ENCODE measurements at places on chromosomes 1 and 21.

DNA sequence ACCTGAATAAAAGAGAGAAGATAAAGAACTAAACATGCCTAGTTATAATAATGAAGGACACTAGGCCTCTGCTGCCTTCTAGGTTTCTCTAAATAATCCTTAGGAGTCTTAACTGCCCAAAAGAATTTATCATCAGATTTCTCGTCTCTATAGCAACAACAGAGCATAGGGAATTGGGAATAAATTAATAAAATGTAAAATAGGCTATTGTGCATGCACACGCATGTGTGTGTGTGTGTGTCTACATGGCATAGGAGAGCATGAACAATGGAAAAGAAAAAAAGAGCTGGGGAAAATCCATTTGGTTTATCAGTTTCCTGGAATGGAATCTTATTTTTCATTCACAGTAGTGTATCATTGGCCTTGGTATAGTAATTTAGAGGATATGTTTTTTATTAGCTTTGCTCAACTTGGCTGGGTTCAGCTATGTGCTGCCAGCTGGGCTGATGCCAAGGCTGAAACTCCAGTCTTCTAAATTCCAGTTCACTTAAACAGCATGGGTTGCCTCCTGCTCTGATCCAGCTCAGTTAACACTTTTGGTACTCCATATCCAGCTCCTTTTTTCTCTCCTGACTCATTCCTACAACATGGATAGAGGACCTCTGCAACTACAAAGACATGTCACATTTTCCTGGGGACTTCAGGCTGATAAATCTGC is 80.6 kb upstream of the SLFNL1 start:
- H3K27ac ChIP-seq = no peak overlapping the region
- no peaks in the 10 kb centered on the region for H3K4me1 ChIP-seq
- DNase-seq = no peak
- H3K36me3 ChIP-seq = peaks cover 3% of the 10 kb centered on the region
- no peak overlapping the region for H3K4me3 ChIP-seq

GRCh38 chr21:29641635-29642550 is 297.9 kb downstream of the GRIK1 start:
- no peaks in the 10 kb centered on the region for H3K27me3 ChIP-seq
- H3K27ac ChIP-seq = no peak overlapping the region
- no peak for DNase-seq
- H3K36me3 ChIP-seq = no peaks in the 10 kb centered on the region
- no peak overlapping the region for H3K4me3 ChIP-seq

DNA sequence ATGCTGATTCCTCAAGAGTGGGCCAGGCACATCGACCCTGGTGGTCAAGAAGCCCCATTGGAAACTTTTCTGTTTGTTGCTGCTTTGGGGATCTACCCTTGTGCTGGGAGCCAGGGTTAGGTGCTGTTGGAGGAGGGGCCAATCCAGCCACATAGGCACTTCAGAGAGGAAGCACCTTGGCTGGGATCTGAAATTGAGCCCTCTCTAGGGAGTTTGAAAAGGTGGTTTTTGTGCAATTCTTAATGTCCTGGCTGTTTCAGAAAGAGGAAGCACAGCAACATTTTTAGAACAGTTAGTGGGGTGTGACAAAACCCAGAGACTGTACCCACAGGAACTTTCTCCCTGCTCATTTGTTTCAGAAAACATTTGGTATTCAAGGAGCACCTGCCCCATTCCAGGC is 17.2 kb upstream of the BEND5 start:
- no peaks in the 10 kb centered on the region for H3K36me3 ChIP-seq
- H3K27ac ChIP-seq = no peak overlapping the region
- DNase-seq = no peak
- no peaks in the 10 kb centered on the region for H3K4me1 ChIP-seq

DNA sequence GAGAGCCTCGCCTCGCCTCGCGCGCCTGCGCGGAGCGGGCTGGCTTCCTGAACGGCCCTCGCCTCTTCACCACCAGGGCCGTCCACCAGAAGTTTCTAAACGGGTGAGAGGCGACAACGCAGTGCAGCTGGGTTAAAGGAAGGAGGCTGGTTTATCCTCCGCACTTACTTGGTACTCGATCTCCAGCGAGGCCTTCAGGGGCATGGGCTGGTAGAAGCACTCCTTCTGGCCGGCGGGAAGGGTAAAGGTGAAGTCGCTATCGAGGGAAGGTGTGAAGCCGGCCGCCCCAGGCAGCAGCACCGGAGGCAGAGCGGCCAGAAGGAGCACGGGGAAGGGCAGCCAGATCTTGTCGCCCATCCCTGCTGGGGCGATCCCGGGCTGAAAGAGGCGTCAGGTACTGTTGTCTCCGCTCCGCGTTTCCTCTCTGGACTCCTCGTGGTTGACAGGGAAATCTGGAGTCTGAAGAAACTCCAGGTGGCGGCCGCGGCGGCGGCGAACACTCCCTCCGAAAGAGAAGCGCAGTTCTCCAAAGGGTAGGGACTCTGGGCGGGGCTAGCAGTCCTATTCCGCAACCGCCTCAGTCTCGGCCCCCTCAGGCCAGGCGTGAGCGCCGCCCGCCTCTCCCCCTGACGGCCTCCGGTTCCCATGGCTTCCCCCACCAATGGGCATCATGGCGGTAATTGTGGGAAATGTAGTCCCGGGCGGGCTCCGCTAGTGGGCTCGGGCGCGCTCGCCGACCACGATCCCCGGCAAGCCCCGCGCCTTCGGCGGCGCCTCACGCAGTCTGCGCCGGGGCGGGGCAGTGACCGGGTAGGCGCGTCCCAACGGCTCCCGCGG is at the start of gene TMED5:
Gene TMED5, minus strand, starts transcription at position 528 of the 837 bp plus-strand sequence. Its CDS starts 171 bp downstream, at position 357.
- H3K27me3 ChIP-seq = peaks cover 10% of the 10 kb centered on the region
- peak; percentile 97 for DNase-seq
- peak within 1 kb of the TSS; percentile 97 for H3K4me3 ChIP-seq

GRCh38 chr1:63731117-63732043 is 42.4 kb upstream of the ROR1 start:
- H3K4me3 ChIP-seq = no peak overlapping the region
- H3K27ac ChIP-seq = no peak overlapping the region
- no peaks in the 10 kb centered on the region for H3K36me3 ChIP-seq
- DNase-seq = no peak
- H3K4me1 ChIP-seq = peaks cover 14% of the 10 kb centered on the region

- no peak overlapping the region for H3K4me3 ChIP-seq
- H3K27me3 ChIP-seq = peaks cover 12% of the 10 kb centered on the region
- peaks cover 22% of the 10 kb centered on the region for H3K4me1 ChIP-seq
- no peaks in the 10 kb centered on the region for H3K36me3 ChIP-seq
Measured at GRCh38 chr1:5745800-5746610, 246.2 kb downstream of the NPHP4 start.

DNA sequence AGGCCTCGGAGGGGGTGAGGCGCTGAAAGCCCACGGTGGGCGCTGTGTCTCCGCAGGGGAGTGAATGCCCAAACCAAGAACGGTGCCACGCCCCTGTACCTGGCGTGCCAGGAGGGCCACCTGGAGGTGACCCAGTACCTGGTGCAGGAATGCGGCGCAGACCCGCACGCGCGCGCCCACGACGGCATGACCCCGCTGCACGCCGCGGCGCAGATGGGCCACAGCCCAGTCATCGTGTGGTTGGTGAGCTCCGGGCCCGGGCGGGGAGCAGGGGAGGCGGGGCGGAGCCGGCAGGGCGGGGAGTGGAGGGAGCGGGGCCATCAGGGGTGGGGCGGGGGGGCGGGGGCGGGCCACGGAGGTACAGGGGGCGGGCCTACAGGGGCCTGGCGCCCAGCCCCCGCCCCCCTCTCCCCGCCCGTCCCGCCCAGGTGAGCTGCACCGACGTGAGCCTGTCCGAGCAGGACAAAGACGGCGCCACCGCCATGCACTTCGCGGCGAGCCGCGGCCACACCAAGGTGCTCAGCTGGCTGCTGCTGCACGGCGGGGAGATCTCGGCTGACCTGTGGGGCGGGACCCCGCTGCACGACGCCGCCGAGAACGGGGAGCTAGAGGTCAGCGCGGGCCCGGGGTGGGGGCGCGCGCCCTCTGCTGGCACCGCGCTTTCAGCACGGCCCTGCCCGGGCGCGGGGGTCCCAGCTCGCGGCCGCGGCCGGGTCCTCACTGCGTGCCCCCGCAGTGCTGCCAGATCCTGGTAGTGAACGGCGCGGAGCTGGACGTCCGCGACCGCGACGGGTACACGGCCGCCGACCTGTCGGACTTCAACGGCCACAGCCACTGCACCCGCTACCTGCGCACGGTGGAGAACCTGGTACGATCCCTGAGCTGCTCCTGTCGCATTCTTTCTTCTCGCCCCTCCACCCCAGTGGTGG is 15.9 kb downstream of the ESPN start:
- no peak overlapping the region for H3K27ac ChIP-seq
- no peak for DNase-seq
- peaks cover 2% of the 10 kb centered on the region for H3K4me1 ChIP-seq
- H3K27me3 ChIP-seq = peaks cover 13% of the 10 kb centered on the region

- no peak overlapping the region for H3K27ac ChIP-seq
- H3K4me1 ChIP-seq = peaks cover 1% of the 10 kb centered on the region
- peaks cover 2% of the 10 kb centered on the region for H3K27me3 ChIP-seq
- no peaks in the 10 kb centered on the region for H3K36me3 ChIP-seq
- H3K4me3 ChIP-seq = no peak overlapping the region
Measured at GRCh38 chr1:182149411-182149965, 88.0 kb upstream of the ZNF648 start.

DNA sequence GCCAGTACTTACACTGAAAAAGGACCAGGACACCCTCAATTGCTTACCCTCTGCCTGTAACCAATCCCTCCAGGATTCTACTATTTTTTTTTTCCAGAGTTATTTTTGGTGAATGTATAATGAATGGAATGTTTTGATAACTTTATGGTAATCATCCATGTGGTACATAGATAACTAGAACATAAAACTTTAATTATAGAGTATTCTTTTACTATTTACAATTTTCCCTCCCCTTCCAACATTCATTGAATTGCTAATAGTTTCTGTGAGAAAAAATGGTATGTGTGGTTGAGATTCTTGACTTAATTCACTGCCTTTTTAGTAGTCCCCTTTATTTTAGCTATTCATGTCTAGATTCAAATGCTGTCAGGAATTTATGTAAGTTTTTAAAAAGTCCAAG is 164.6 kb downstream of the CYYR1 start:
- no peak for DNase-seq
- no peak overlapping the region for H3K4me3 ChIP-seq
- H3K27me3 ChIP-seq = peaks cover 3% of the 10 kb centered on the region
- H3K27ac ChIP-seq = no peak overlapping the region
- H3K36me3 ChIP-seq = no peaks in the 10 kb centered on the region

GRCh38 chr1:21292984-21293536 is 2.8 kb upstream of the ECE1 start:
- no peak overlapping the region for H3K4me3 ChIP-seq
- DNase-seq = no peak
- peaks cover 4% of the 10 kb centered on the region for H3K36me3 ChIP-seq
- peak overlapping the region; percentile 24 for H3K27ac ChIP-seq
- H3K27me3 ChIP-seq = peaks cover 2% of the 10 kb centered on the region
- peaks cover 45% of the 10 kb centered on the region for H3K4me1 ChIP-seq

DNA sequence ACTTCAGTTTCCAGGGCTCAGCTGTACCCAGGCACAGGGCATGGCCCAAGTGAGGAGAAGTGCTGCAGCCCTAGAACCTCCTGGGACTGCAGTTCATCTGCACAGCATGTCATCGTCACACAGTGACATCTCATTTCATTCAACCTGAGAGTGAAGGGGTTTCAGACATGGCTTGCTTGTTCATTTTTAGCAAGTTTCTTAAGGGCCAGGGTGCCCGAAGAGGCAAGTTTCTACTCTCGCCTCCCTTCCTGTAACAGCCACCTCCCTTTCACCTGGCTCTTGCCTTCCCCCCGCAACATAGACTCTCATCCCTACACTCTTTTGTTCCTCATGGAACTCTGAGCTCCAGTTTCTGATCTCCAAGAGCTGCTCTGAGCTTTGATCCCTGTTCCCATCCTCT is 108.1 kb downstream of the C1orf21 start:
- H3K4me1 ChIP-seq = no peaks in the 10 kb centered on the region
- H3K4me3 ChIP-seq = no peak overlapping the region
- no peaks in the 10 kb centered on the region for H3K36me3 ChIP-seq
- no peak for DNase-seq
- H3K27me3 ChIP-seq = no peaks in the 10 kb centered on the region

DNA sequence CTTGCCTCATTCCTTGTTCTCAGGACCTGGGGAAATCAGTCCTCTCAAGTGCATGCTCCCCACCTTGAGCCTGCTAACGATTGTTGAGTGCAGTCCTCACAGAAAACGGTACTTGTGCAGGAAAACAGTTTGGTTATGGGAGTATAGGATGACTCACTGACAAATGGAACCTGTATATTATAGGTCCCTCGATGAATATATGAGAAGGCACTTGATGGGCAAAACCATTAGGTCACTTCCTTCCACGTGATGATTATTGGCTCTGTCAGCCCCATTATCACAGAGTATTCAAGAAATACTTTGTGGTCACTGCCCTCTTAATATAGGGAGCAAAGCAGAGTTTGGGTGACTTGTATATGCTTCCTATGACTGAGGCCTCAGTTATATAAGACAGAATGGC is 6.2 kb downstream of the CCDC17 start:
- H3K27ac ChIP-seq = peak overlapping the region; percentile 58
- DNase-seq = no peak
- peaks cover 5% of the 10 kb centered on the region for H3K27me3 ChIP-seq

DNA sequence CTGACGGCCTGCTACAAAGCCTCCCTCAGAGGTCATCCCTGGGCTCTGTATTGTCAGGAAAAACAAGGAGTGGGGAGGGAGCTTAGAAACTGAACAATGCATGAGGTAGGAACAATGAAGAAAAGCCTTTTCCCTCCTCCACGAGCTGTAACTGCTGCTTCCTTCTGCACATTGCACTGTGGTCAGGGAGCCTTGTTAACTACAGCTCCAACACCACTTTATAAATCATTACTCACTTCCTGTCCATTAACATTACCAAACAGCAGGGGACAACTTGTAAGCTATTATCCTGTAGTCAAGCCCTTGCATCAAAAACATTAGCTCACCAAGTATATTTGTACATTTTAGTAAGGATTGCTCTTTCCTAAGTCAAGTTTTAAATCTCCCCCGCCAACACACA is 336.0 kb upstream of the NR5A2 start:
- H3K4me1 ChIP-seq = peaks cover 41% of the 10 kb centered on the region
- H3K27me3 ChIP-seq = peaks cover 3% of the 10 kb centered on the region
- H3K36me3 ChIP-seq = no peaks in the 10 kb centered on the region
- H3K27ac ChIP-seq = peak overlapping the region; percentile 44

DNA sequence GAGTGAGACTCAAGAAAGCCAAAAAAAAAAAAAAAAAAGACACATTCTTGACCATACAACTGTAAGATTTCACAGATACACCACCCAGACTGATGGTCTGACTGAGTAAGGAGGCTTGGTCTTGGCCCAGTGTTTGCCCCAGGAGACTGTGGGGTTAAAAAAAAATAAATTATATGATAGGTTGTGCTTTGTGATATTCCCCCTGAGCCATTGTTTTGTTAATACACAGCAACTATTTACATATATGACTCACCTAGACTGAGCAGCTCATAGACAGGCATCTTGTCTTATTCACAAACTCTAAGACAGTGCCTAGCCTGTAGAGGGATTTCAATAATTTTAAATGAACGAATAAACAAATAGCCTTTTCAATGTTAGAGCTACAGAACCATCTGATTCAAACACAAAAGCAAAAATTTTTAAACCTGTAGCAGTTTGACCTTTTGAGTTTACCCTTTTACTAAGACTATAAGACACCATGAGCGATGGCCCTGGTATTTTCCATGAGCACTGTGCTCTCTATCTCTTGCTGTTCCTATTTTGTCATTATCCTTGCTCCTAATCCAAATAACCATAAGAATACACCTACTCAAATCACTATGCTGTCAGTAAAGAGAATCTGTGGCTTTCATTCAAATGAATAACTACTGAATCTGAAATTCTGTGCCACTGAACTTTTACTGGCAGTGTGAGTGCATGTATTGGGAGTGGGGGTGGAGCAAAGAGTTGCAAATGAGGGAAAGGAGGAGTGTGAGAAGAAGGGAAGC is 199.4 kb upstream of the PTBP2 start:
- peaks cover 10% of the 10 kb centered on the region for H3K4me1 ChIP-seq
- no peak for DNase-seq
- H3K36me3 ChIP-seq = no peaks in the 10 kb centered on the region
- H3K27ac ChIP-seq = peak overlapping the region; percentile 58
- no peak overlapping the region for H3K4me3 ChIP-seq
- no peaks in the 10 kb centered on the region for H3K27me3 ChIP-seq
